NCI-H524 (cell line): ENCODE measurements at places on chromosomes 1 and 21.
A peak's percentile ranks its signal among the peaks of the same experiment; 100 is the strongest.

- peak; percentile 16 for DNase-seq
Measured at GRCh38 chr1:230611128-230611877, 31.0 kb upstream of the COG2 start.

DNA sequence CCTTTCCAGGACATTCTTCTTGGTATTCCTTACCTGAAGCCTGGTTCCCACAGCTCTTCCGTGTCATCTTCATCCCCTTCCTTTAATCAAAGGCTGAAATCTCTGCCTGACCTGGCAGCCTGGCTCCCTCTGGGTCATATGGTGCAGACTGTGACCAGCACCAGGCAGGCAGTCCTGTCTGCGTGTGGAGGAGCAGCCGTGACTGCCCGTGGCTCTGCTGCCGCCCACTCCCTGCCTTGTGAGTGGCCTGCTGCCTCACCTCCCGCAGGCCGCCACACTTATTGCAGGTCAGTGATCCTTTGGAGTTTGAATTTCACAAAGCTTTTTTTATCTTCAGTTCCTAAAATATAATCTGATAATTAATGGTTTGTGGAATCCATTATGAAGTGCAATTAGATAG, 36.2 kb upstream of the EPHA8 start:
- no peak for DNase-seq

DNA sequence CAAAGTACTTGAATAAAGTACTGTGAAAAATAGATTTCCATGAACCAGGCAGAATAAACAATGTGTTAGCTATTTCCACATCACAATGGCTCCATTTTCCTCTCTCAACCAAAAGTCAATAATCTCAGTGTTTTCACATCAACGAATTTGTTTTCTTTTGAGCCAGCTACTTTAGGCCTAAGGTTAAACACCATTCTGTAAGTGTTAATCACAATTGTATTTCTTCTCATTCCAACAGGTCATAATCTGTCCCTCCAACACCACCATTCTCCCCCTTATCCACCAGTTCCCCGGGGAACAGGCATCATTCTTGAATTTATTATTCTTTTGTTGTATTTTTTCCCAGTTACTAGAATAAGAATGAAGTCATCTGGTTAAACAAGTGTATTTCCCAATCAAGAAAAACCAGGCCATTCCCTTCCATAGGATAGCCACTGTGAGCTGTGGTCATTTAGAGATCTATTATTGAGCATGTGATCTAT, 66.2 kb upstream of the PALMD start:
- no peak for DNase-seq

DNA sequence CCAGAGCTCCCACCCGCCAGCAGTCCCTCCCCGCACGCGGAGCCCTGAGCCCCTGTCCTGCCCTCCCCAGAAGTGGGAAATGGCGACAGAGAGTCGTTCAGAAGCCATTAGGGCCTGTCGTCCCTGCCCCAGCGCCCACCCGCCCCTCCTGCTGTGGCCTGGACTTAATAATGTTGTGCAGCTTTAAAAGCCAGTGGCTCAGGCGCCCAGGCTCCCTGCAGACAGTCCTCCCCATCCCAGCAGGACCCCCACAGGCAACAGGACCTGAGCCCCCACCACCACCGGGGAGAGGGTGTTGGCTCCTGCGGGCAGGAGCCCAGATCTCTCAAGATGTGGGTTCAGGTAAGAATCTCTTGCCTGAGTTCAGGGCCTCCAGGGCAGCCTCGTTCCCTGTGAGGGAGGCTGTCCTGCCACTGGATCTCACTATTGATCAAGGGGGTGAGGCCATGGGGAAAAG, 125.3 kb upstream of the RUNX3 start:
- no peak for DNase-seq

DNA sequence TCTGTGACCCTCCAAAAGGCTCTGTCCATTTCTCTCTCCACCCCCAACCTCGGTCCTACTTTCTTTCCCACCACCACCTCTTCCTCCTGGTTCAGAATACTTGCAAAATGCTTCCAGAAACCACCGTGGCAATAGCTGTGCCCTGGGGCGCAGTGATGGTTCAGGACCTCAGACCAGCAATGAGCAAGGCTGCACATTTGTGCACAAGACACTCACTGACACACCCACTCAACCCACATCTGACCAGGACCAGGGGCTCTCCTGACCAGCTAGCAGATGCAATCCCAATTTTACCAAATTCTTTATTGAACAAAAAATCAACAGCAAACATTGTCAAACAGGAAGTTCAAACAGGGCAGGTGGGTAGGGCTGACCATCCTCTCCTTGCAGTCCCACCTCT, 25.7 kb downstream of the SPOCD1 start:
- DNase-seq: no peak

DNA sequence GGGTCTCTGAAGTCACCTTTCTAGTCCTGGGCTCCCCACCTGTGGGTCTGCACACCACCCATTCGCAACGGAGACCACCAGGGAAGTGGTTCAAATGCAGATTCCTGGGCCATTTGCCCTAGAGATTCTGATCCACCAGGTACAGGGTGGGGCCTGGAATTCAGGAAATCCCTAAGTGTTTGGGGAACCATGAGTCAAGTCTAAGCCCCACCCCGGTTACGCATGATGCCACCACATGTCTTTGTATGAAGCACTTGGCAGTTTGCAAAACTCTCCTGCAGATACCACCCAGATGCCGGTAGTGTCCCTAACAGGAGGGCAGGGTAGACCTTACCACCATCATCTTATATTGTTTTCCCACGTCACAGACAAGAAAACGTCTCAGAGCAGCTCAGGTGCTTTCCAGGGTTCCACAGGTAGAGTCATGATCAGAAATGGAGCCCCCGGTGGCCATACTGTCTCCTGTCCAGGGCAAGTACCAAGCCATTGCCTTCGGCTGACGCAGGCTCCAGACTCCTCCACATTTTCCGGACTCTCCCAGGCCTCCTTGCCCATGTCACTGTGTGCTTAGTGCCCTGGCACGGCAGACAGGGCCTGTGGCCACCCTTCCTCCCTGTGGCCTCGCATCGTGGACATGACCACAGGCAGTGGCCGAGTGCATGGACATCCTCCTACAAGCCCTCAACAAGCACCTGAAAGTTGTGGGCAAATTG, 89.2 kb upstream of the TMEM51 start:
- DNase-seq: no peak
